Stimulated activated CD8-positive, alpha-beta memory T cell treated with anti-CD3 and anti-CD28 coated beads, Interleukin-15, amount 100 ng/mL, for 48 hours (primary cell): ENCODE measurements at places on chromosomes 13 and 19.

- DNase-seq = no peak
Observed at GRCh38 chr13:24502533-24503378, 9.8 kb downstream of the PARP4 start.

DNA sequence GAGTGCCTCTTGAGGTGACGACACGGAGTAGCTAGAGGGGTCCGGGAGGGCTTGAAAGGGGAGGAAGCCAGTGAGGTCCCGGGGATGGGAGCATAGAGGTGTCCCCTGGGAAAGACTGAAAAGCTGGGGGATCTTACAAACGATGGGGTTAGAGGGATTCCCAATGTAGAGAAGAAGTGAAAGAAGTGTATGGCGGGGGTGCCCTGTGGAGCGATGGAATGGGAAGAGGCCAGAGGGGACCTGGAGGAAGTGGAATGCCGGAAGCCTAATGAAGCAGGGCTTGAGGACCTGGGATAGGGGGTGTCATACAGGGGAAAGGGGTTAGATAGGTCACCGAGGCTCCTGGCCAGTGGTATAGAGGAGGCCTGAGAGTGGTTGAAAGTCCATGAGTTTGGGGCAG lies 580 bp downstream of the AP2A1 start:
- DNase-seq = no peak

DNA sequence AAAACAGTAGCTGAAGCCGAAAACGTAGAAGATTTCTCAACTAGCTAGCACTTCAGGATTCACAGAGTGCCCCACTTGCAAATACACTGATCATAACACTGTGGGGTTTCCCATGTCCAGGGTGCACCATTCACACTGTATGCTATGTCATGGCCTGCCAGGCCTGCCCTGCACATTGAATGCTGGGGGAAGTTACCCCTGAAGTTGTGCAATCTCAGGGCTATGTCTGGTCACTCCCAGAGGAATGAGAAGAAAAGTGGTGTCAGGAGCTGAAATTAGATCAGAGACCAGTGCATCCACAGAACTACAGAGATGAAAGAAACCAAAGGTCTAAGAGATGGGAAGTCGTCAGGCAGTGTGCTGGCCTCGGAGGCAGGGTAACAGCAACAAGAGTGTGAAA lies 196.8 kb downstream of the RAP2A start:
- DNase-seq = no peak

DNA sequence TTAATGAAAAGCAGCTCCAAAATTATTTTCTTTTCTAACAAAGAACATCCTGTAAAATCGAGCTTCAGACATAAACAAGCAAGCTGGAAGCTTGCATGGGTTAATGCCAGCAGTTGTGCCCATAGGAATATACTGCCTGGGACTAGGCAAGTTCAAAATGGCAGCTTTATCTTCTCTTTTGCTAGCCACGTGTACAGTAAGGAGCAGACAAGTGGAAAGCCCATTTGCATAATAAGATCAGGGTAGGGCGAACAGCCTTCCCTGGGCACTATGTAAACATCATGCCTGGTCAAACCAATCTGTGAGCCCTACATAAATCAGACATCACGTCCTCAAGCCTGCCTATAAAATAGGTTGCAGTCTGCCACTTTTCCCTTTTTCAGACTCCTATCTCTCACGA lies 489.7 kb downstream of the RFC3 start:
- no peak for DNase-seq

DNA sequence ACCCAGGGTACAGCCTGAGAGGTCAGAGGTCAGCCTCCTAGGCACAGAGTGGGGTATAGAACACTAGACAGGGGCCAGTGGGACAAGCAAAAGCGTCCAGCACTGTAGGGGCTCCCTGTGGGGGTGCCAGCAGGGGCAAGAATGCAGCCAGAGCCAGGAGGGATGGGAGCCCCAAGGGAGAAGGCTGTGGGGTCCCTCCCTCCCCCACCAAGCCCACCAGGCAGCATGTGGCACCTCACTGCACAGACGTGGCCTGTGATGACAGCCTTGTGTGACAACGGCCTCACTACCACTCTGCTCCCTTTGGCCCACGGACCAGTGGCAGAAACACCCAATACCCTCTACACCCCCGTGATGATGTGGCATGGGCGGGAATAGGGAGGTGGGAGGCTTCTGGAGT lies 10.1 kb downstream of the ARMC6 start:
- DNase-seq = no peak

DNA sequence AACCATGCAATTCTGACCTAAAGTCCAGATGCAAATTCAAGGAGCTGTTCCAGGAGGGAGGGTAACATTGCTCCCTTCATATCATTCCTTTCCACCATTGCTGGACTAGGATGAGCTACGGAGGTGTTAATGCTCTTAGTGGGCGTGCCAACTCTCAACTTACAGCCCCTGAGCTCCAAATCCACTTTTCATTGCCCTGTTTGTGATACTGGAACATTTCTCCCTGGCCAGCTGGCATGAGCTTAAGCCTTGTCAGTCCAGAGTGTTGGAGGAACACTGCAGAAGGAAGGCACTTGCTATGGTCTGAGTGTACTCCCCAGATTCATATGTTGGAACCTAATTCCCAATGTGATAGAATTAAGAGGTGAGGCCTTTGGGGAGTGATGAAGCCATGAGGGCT lies 70.4 kb upstream of the FARP1 start:
- DNase-seq = no peak

DNA sequence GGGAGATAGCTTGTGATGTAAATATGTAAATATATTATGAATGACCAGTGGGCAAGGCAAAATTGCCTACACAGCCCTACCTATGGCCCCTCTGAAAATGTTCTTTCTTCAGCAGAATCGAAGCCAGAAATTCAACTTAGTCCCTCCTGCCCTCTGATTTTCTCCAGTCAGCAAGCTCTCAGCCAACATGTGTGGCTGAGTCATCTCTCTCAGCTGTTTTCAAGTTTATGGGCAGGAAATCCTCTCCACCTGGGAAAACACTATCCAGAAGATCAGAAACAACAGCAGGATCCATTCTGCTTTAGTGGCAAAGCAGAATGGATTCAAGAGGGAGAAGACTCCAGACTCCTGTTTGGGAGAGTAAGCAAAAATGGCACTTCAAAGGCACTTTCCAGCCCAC lies 8.9 kb upstream of the ZNF527 start:
- DNase-seq = no peak

DNA sequence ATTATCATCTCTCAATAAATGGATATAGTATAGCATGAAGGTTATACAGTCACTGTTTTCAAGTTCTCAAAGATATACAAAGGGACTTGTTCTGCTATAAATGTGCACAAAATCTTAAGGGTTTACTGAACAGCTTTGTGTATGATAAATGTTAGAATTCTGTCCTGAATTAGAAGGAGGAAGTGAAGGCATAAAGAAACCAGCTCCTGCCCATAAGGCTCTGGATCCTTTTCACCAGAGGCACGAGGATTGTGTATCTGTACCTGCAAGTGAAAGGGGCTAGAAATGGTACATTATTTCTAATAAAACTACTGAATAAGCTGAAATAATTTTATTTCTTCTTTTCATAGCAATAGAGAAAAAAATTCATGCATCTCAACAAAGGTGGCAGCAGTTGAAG lies 32.4 kb downstream of the PHF11 start:
- no peak for DNase-seq

DNA sequence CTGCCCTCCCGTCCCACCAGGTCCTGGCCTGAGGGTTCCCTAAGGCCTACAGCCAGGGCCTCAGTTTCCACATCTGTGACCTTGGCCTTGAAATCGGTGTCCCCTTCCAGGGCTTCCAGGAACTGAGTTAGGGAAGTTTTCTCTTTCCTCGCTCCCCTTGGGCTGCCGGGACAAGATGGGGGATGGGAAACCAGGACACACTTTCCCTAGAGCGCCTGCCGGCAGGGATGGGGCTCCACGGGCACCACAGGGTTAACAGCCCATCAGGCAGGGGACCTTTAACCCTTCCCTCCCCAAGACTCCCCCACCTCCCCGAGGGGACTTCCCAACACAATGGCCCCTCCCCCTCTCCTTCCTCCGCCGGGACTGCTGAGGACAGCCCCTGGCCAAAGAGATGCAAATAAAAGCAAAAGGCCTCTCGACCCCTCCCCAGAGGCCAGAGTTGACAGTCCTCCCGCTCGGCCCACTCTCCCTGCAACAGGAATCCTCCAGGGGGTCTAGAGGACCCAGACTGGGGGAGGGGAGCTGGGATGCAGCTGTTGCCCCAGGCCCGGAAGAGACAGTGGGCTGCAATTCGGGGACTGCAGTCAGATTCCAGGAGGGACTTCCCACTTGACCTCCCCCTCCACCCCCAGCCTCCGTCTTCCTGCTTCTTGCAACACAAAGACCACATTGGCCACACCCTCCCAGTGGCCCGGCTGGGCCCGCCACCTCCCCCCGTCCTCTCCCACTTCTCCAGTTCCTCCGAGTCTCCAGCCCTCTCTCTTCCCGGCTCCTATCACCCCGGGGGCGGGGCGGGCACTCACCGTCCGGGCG lies 3.4 kb downstream of the BBC3 start:
- no peak for DNase-seq

DNA sequence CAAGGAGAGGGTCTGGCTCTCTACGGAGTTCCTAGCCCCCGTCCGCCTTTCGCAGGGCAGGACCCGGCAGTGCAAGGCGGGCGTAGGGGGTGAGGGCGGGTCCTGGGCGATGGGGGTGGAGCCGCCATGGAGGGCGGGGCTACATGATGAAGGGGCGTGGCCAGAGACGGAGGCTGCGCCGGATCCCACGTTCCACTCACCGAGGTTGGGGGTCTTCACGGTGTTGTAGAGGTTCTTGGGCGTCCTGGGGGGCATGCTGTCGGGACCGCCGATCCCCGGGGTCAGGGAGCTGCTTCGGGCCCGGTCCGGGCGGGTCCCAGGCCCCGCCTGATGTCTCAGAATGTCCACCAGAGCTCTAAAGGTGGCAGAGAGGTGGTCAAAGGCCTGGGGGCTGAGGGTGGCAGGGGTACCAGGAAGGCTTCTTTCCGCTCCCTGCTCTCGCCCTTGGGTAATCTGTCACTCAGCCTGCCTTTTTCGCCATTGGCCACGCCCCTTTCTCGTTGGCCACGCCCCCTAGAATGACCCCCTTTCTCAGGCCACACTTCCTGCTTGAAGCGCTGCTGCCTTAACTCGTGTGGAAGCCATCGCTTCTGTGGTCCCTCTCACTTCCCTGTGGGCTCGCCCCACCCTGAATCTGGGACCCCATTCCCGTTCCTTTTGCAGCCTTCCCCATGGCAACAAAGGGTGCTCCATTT lies 2.5 kb downstream of the SHISA7 start:
- DNase-seq = no peak

- DNase-seq = no peak
Observed at GRCh38 chr13:86681223-86681622, 882.0 kb upstream of the SLITRK6 start.

DNA sequence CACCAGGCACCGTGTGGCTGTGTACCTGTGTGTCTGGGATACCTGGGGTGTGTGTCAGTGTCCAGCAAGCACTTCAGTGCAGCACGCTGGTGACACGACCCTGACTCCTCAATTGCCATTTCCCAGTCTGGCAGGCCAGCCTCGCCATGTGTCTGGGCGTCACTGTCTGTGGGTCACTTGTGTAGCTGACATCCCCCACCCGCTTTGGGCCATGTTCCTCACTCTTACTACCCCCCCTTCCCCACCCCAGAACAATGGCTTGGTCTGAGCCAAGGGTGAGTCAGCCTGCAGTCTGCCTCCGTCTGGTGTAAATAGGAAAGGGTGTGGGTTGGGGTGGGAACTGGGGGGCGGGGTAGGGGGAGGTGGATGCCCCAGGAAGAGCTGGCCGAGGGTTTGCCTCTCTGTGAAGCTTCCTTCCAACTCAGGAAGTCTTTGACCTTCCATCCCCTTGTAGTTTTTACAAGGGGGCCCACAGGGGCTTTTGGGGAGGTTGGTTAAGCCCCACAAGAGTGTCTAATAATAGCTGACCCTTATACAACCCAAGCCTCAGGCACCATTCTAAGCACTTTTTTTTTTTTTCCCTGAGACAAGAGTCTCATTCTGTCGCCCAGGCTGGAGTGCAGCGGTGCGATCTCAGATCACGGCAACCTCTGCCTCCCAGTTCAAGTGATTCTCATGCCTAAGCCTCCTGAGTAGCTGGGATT lies 17.6 kb downstream of the NOVA2 start:
- DNase-seq = no peak

GRCh38 chr13:44425041-44425814 lies 51.6 kb downstream of the SERP2 start:
- no peak for DNase-seq
